ENCODE measurements at places on chromosomes 6 and 20.

DNA sequence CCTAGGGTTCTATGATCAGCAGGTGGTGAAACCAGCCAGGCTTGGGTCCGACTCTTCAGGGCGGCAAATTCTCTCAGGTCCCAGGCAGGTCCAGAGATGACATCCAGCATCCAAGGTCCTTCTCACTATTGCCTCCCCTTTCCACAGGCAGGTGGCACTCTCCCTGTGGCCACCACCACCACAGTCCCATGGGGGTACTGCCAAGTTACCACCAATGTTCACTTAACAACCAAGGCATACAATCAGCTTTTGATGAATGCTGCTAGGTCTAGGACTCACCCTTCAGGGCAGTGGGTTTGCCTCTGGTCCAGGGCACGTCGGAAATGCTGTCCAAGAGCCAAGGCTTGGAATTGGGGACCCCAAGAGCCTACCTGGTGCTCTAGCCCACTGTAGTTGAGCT, 40.4 kb upstream of the UTRN start:
- no peak for DNase-seq

DNA sequence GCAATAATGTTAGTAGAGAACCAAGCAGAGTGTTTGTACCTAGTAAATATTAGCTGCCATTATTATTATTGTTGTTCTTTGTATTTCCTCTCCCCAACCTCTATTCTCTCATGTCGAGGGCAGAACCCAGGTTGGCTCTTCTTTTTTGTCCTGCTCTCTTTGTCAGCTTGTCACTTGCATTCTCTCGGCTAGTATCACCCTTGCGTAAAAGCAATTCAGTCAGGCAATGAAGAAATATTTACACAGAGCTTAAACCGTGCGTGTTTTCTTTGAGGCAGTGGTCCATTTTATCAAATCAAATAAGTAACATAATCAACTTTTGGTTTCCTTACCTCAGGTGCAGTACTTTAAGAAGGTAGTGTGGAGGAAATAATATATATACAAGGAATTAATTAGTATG, 83.9 kb downstream of the TULP4 start:
- DNase-seq, result no peak

DNA sequence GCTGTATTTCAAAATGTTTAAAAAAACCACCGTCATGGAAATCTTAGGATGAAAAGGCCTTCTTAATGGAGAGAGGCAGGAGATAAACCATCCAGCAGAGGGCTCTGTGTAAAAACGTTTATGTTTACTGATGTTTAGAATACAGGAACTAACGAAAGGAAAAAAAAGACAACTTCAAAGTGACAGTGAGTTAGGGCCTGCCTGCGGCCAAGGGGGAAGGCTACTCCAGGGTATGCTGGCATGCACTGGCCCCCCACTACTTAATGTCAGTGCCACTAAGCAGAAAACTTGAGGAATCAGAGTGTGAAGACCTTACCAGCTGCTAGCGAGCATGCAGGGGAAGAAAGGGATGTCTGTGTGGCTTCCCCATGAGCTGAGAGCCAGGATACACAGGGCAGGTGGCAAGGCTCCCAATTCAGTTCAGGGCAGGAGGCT, 47.7 kb downstream of the AKAP7 start:
- DNase-seq, result no peak

- DNase-seq, result no peak
Observed at GRCh38 chr20:59994697-59995122, 36.5 kb downstream of the CDH26 start.

DNA sequence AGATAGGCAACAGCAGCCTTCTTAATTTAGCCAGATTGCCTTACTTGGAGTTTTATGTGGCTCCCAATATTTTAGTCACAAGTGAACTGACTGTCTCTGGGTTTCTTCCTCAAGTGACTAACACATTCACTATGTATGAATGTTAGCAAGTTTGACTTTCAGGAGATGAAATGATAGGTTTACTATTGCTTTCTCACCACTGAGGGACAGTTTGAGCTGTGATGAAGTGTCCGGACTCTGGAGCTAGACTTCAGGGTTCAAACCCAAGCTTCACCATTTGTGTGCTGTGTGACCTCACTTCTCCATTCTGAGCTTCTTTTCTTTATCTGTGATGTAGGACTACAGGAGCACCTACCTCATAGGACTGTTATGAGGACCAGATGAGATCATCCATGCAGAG, 8.2 kb downstream of the DHX35 start:
- no peak for DNase-seq

- DNase-seq, result no peak
Observed at GRCh38 chr6:12115492-12115891, 103.4 kb downstream of the HIVEP1 start.

DNA sequence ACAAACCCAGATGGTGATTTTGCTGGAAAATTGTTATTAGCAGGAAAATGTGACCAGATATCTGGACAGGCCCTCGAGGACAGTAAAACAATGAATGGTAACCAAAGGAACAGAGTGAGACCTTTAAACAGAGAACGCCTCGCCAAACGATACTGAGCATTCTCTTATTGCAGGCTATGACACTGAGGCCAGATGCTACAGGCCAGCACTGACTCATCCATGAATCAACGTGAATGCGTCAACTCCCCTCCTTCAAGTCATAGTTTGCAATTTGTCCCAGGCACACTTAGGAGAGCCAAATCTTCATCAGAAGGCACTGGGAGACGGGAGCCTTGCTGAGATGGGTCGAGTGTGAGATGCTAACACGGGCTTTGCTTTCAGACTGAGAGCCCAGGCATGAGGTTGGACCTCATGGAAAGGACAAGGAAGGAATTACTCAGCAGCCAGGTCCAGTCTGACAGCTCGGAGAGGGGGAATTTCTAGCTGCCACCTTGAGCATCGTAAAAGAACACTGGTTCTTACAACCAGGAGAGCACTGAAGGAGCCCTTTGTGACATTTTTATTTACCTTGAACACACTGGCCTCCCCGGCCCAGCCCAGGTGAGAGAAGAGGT, 60.7 kb downstream of the BMP7 start:
- DNase-seq, result no peak

GRCh38 chr6:12533586-12533985, 183.0 kb upstream of the PHACTR1 start:
- no peak for DNase-seq

DNA sequence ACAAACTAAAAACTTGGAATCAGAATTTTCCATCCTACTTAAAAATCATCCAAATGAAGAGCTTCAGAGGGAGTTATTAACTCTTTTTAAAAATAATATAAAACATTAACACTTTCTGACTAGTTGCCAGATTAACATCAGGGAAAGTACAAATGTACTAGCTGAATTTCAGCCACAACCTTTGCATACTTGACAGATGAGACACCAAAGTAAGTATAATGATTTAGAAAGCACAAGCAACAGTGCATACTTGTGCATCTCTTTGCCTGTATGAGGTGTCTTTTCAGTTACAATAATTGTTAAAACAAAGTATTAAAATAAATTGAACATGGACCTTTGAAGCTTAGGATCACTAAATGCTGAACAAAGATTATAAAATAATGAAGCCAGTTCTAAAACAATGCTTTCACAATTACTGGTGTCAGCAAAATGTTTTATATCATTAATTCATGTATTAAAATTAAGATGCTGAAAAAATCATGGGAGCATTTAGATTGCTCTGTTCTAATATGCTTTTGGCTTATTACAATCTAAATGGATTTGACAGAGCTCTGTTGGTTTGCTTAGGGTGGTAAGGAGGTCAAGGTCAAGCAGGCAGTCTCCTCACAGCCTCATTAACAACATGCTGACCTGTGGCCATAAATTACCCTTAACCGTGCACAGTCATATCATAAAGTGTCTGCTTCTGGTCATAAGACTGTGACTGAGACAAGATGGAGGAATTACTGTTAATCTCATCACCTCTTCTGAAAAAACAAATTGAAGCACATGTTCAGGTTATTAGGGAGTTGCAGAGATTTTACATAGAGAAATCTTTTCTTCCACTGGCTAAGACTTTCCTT, 15.1 kb downstream of the RNF217 start:
- DNase-seq, result no peak

GRCh38 chr6:5235830-5236229, 24.9 kb downstream of the LYRM4 start:
- DNase-seq, result no peak

DNA sequence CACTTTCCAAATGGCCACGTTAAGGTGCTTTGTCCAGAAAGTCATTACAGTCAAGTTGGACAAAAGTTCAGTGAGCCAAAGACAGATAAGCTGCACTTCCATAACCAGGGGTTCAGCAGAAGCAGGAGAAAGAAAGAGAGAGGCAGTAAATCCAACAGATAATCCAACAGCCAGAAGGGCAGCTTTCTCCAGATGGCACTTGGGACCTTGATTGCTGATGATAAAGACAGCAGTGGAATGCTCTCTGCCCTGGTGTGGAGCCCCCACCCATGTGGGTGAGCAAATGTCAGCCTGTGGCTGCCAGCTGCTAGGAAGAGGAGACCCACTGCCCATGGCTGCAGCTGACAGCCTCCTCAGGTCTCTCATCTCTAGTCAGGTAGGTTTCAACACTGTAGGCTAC, 18.7 kb upstream of the NRSN1 start:
- no peak for DNase-seq

GRCh38 chr20:54556406-54556805, 81.0 kb downstream of the DOK5 start:
- DNase-seq, result no peak

DNA sequence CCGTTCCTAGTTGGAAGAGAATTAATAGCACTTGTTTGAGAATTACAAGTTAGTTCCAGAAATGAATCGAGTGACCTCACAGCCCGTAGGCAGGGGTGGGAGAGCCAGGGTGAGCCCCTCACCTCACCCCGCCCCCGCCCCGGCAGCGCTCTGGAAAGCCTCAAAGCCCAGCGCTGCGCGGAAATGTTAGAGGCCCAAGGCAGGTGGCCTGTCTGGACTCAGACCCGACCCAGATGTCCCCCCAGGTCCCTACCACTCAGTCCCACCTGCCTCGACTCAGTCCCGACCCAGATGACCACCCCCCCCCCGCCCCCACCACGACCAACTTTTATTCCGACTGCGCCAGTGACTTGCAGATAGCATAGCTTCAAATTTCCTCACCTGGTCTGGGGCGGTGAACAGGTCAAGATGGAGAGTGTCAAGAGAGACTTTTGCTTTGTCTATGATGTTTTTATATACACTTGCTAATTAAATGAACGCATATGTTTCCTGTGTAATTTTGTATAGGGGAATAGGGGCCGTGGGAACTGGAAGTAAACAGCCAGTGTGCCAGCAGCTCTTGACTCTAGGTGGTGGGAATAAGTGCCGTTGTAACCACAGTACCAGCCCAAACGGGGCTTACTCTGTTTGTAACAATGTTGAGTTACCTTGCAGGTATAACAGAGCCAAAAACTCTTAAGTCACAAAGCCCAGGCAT, 1.2 kb upstream of the PXDC1 start:
- DNase-seq, result no peak

GRCh38 chr6:35359744-35360348, 17.5 kb downstream of the PPARD start:
- no peak for DNase-seq

- no peak for DNase-seq
Observed at GRCh38 chr6:156820089-156820798, 43.1 kb downstream of the ARID1B start.

DNA sequence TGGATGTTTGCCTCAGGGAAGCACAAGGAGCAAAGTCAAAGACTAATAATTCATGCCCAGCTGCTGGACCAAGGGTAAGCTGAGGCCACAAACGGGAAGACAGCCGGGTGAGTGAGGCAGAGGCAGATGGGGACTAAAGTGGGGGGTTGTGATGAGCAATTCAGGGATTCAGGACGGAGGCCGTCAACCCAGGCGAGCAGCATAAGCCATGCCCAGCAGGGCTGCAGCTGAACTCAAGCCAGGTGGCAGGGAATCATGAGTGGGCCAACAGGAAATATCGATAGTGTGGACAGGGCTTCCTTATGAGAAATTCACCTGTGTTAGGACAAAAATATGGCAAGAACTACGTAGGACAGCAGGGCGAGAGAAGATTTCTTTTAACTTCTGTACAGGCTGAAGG, 246.8 kb downstream of the CDC5L start:
- DNase-seq, result no peak

- DNase-seq, result no peak
Observed at GRCh38 chr20:57245997-57246396, 20.4 kb downstream of the BMP7 start.

GRCh38 chr20:50645253-50646068, 45.9 kb downstream of the RIPOR3 start:
- DNase-seq, result no peak

GRCh38 chr20:43515628-43516027, 8.1 kb downstream of the L3MBTL1 start:
- no peak for DNase-seq

DNA sequence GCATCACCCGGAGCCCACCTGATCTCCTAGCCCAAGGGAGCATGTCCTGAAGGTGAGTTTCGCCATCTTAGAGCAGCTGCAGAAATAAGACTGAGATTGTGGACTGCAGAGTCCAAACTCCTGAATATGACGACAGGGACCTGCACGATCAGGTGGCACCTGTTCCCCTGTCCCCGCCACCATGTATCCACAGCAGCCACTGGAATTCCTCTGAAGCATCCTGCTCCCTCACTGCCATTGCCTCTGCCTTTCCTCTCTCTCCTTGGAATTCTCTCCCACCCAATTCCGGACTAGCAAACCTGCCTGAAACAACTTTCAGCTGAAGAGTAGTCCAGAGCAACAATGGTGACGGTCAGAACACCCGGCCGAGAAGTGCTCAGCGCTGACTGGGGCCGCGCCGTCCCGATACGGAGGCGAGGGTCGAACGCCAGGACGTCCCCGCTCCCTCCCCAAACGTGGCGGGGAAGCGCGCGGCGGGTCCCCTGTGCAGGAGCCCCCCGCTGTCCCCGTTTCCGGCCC, 694 bp upstream of the FAM120B start:
- no peak for DNase-seq

DNA sequence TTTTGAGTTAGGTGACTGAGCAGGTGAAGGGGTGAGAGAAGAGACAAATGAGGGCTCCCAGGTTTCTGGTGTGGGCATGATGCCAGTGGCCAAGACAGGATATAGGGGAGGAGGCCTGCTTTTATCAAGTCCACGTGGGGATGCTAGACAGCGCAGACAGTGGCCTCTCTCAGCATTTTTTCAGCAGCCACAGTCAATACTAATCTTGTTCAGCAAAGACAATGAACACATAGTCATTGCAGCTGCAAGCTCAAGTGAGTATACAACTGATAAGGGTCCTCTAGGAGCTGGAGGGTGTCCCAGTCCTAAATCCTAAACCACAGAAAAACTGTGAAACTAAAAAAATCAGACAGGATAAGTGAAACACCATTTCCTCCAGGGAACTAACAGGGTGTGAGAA, 48.6 kb downstream of the UQCC1 start:
- DNase-seq, result no peak

GRCh38 chr20:61749406-61750075, 316.1 kb downstream of the TAF4 start:
- no peak for DNase-seq

GRCh38 chr20:57308451-57309271, 20.9 kb upstream of the SPO11 start:
- DNase-seq, result no peak

DNA sequence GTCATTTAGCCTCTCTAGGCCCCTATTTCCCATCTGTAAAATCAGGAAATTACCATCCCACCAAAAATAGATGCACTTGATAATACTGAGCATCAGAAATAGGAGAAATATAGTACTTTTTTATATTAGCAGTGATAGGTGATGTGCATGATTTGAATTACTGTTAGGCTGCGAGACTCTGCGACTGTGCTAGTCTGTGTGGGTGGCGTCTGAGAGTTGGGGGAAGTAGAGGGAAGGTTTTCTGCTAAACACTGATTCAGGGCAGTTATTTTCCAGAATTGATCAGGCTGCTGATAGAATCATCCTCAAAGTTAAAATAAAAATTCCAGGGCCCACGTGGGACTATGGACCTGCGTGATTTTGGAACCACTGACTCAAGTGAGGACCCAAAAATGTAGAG, 60.4 kb upstream of the ARMH2 start:
- peak; percentile 41 for DNase-seq

GRCh38 chr6:106315765-106316374, 9.7 kb downstream of the ATG5 start:
- DNase-seq, result no peak

Data from activated CD4-positive, alpha-beta memory T cell treated with anti-CD3 and anti-CD28 coated beads for 36 hours (primary cell).